ENCODE measurements at places on chromosomes 7 and 10. TPM values are rescaled to one million over a fixed set of nuclear protein-coding genes. Genes with fewer than 3 reads are reported as not detected.

Gene INMT
- total RNA-seq = 0.08 TPM

Gene KLF14
- 1.6 TPM for total RNA-seq

Gene HOXA10
- 16.2 TPM for total RNA-seq

DNA sequence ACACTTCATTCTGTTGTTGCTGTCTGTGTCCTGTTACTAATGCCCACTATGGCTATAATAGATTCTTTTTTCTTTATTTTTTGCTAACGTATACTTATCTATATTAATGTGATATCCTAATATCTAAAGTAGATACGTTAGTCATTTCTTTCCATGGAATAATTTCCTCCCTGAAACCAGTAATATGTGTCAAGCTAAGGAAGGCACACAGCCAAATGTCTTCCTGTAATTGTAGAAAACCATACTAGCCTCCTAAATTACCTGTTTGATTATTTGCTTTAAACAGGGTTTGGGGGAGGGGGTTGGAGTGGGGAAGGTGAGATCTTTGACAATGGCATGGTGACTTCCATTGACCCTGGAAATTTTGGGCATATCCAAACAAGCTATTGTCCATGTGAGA lies 56.4 kb downstream of the THNSL1 start:
- DNase-seq = no peak
- H3K27ac ChIP-seq = no peak overlapping the region
- H3K27me3 ChIP-seq = no peaks in the 10 kb centered on the region

DNA sequence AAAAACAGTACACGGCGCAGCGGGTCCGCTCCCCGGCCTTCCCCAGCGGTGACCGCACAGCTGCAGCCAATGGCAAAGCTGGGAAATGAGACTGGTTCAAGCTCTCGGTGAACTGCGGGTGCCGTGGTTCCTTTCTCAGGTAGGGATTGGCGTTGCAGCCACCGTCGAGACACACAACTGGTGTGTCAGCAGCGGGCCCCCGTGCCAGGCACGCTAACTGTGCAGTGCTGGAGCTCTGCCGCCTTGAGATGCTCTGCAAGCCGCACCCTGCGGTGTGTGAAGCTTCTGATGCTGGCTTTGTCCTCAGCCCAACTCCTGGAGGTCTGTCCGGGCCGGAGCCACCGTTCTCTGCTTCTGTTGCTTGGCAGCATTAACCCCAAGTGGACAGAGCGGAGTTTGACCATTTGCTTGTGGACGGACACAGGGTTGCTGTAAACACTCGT lies 20.6 kb upstream of the NKX6-2 start:
- no peaks in the 10 kb centered on the region for H3K4me1 ChIP-seq
- no peak for DNase-seq
- no peaks in the 10 kb centered on the region for H3K36me3 ChIP-seq
- H3K4me3 ChIP-seq = no peak overlapping the region
- no peaks in the 10 kb centered on the region for H3K27me3 ChIP-seq

DNA sequence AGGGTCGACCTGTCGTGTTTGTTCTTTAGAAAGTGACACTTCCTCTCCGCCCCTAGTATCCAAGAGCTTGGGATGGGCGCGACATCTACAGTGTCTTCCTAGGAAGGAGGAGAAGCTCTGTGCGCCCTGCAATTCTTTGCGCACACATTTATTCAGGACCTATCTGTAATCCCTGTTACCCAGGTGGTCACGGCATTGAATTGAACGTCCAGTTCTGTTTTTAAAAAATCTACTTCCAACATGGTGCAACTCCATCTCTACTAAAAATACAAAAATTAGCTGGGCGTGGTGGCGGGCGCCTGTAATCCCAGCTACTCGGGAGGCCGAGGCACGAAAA lies 606 bp upstream of the LAMB1 start:
- H3K27me3 ChIP-seq = no peaks in the 10 kb centered on the region
- DNase-seq = no peak
- H3K36me3 ChIP-seq = no peaks in the 10 kb centered on the region
- H3K4me3 ChIP-seq = peak overlapping the region; percentile 80

DNA sequence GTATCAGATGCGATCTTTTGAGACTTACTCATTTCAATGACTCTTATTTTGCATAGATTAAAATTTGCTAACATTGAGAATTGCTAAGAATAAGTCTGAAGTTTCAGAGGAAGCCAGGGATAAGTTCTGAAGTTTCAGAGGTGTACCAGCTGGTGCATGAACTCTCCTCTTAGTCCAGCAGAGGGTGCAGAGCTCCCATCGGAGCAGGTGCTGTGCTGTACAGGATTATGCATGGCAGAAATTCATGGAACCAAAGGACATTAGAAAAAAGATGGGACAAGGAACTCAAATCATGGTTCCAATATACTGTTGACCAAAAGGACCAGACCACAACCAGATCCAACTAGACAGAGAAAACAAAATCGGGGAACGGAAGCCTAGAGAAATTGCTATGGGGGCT lies 41.9 kb downstream of the MGAM2 start:
- H3K4me3 ChIP-seq = no peak overlapping the region
- no peaks in the 10 kb centered on the region for H3K4me1 ChIP-seq
- no peak overlapping the region for H3K27ac ChIP-seq
- H3K36me3 ChIP-seq = no peaks in the 10 kb centered on the region
- peak; percentile 56 for DNase-seq

DNA sequence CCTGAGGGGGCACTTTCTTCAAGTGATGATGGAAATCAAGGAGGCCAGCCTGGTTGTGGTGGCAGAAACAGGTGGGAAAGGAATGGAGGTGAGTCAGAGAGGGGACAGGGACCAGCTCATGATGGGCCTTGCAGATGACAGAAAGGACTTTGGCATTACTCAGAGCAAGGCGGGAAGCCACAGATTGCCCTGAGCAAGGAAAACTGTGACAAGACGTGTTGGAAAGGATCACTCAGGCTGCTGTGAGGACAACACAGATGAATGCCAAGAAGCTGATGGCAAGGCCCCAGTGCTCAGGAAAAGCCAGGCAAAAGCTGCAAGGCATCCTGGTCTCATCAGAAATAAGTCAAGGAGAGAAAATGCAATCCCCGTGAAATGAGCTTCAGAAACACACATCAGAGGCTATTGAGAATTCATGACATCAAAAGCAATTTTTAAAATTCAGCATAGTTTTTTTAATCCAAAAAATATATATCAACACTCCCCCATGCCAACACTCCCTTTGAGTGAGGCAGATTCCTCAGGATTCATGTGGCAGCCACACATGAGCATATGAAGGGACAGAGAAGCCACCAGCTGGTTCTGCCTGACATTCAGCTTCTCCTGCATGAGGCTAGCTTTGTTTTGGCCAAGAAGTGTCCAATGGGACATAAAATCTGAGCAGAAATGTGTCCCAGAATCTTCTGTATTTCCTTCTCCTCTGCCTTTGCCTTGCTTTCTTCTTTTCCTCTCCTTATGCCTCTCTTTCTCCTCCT lies 244.5 kb upstream of the MYO3A start:
- no peaks in the 10 kb centered on the region for H3K4me1 ChIP-seq
- no peak overlapping the region for H3K4me3 ChIP-seq
- H3K27ac ChIP-seq = no peak overlapping the region
- H3K27me3 ChIP-seq = peaks cover 3% of the 10 kb centered on the region
- DNase-seq = no peak
- no peaks in the 10 kb centered on the region for H3K36me3 ChIP-seq

- DNase-seq = no peak
- H3K4me3 ChIP-seq = no peak overlapping the region
- no peaks in the 10 kb centered on the region for H3K4me1 ChIP-seq
- H3K27me3 ChIP-seq = no peaks in the 10 kb centered on the region
Measured at GRCh38 chr10:20017961-20018360, 201.7 kb downstream of the PLXDC2 start.

DNA sequence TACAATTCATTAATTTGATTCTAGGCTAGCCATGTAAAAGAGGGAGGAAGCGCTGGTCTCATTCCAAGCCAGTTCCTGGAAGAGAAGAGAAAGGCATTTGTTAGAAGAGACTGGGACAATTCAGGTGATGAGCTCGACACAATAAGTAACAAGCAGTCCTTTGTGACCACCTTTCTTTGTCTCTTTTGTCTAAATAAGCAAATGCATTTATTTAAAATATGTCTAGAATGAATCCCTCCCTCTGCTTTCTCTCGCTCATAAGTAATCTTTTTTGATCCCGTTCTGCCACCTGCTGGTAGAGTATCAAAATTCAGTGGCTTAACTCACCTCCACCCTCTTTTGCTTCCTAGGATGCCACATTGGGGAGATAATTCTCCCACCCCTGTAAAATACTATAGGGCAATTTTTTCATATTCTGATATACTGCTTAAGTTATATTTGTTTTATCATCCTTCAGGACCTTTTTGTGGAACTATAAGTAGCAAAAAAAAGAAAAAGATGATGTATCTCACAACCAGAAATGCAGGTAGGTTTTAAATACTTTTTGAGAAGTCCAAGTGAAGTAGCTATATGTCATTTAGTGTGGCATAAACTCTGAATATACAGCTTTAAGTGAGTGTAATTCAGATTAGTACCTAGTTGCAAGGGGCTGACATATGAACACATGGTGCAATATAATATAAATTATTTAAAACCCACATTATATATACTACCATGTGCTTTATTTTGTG lies 91.5 kb downstream of the GSDME start:
- H3K36me3 ChIP-seq = peaks cover 7% of the 10 kb centered on the region
- DNase-seq = peak; percentile 37
- H3K4me1 ChIP-seq = no peaks in the 10 kb centered on the region
- H3K27ac ChIP-seq = no peak overlapping the region
